Suppressor macrophage treated with lipopolysaccharide for 1 hour (primary cell): ENCODE measurements at places on chromosomes 2 and 18.

GRCh38 chr2:28325567-28326468, 66.8 kb upstream of the FOSL2 start:
- peak; percentile 80 for DNase-seq

DNA sequence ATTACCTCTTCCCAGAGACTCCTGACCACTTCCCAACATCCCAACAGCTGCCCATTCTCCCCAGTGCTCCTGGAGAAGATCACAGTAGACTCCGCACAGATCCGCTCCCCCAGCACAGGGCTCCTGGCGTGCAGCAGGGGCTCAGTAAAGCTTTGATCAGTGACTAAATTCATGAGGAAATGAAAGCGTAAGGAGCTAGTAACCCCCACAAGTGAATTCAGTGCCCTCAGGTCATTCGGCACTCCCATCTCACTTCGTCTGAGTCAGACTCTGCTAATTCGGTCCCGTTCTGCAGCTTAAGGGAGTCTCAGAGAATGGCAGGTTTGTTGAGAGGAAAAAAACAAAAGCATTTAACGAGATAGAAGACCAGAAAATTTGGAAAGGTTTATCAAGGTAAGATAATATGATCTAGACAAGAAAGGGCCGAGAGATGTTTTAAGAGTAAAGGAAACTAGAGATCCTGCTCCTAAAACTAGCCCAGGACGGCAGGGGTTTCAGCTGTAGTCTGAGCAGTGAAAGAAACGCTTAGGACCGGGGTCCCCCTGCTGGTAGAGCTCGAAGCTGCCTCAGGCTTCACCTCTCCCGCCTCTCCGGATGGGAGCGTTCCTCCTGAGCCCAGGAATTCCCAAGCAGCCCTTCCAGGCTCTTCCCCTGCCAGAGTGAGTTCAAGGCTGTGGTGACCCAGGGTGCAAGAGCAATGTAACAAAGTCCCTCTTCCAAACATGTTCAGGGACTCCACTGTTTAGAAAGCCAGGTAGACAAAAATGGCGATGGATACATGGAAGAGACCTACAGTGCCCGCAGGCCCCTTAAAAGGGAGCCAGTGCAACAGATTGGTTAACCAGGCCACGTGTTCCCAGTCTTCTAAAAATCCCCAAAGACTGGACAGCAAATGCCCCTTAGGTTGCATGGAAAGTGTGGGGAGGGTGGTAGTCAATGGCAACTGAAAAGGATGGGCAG, 127.3 kb downstream of the DNER start:
- peak; percentile 90 for DNase-seq

GRCh38 chr2:213266421-213266820, 17.8 kb upstream of the SPAG16 start:
- no peak for DNase-seq

GRCh38 chr2:25228848-25229278, 60.5 kb upstream of the POMC start:
- peak; percentile 86 for DNase-seq

- DNase-seq: peak; percentile 80
Measured at GRCh38 chr2:85601771-85602475, 575 bp downstream of the TMEM150A start.

DNA sequence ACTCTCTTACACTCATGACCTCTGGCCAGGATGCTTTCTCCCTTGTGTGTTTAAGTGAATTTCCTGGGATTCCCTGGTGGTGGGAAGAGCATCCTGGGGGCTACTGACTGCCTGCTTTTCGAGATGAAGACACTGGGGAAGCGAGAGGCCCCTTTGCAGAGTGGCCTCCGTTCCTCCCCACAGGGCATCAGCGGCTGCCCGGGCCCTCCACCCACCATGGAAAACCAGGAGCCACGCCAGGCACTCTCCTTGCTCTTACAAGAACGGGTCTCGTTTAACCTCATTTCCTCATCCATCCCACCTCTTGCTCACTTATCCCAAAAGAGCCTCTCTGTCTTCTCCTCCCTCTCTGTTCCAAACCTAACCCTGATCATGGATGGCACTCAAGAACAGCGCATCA, 17.8 kb downstream of the CHST10 start:
- no peak for DNase-seq

DNA sequence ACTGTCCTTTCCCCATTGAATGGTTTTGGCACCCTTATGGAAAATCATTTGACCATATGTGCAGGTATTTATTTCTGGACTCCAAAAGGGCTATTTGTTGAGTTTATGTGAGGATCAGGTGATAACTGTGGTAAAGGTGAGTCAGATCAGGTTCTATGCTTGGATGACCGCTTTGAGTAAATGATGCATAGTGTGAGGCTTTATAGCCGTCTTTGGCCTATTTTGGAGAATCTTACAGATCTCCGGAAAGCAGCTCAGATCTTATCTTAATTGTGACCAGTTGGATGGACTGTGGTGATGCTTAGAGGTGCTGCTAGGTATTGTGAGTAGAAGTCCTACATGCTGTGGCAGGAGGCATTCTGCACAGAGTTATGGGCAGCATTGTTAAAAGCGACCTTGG, 126.2 kb downstream of the METTL8 start:
- no peak for DNase-seq

DNA sequence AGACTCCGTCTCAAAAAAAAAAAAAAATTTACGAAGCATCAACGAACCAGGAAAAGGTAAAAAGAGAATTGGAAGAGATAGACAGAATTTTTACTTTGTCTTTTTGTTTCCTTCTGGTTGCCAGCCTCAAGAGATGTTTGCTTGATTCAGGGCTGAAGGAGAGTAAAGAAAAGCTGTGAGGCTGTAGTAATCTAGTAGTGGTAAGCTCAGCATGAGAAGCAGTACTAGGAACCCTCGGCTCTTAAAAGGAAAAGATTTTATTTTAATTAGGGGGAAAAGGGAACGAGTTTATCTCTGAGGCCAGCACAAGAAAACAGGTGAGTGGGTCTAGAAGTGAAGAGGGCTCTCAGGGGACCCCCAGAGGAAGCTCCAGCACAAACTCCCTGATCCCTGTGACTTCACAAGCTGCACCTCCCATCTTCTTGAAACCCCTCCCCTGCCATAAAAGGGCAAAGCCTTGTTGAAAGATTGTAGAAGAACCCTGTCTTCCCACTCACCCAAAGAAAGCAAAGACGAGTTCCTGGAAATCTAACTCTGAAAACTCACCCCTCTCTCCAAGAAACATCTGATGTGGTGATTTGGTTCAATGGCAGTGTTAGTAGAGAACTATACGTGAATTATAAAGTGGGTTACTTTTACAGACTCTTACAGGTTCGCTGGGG, 8.6 kb downstream of the RBMS1 start:
- DNase-seq: no peak

DNA sequence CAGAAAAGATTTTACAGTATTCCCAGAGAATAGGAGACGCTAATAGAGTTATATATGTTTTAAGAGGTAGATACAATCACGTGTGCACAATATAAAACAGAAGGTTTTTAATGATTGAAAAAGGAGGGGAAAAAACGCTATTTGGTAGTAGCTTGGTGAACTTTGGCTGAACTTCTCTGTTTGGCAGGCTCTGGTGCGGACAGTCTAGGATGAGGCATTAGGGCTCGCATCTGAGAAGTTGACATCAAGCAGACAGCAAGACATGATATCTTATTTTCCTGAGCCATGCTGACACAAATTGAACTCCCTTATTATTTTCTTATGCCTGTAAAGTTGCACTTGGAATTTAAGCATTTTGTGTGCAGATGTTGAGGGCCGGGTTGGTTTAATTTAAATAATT, 176.6 kb downstream of the EN1 start:
- no peak for DNase-seq

DNA sequence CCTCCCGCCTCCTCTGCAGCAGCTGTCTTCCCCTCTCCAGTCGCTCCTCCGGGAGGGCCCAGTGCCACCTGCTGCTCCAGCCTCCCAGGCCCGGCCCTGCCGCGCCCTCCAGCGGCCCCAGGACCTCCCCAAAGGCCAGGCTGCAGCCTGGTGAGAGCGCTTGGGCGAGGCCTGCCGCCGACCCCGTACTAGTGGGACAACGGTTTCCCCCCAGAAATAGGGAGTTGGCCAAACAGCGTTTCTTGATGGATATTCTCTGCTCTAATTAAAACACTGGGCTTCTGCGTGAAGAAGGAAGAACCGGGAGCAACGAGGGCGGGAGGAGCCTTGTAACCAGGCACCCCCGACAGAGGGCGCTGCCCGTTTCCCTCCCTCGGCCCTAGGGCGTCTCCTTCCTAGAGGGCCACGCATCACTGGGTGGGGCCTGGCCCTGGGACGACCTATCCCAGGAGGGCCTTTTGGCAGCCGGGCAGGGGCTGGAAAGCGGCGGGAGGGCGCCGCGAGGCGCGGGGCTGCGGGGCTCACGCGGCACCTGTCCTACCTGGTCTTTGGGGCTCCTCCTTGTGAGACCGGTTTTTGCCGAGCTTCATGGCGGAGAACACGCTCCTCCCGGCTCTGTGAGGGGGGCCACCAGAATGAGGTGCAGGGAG, 25.4 kb upstream of the OTOF start:
- peak; percentile 82 for DNase-seq

GRCh38 chr2:134459706-134460406, 206.0 kb downstream of the MGAT5 start:
- DNase-seq: no peak

GRCh38 chr2:232479341-232480200, 8.1 kb downstream of the ECEL1 start:
- DNase-seq: no peak

DNA sequence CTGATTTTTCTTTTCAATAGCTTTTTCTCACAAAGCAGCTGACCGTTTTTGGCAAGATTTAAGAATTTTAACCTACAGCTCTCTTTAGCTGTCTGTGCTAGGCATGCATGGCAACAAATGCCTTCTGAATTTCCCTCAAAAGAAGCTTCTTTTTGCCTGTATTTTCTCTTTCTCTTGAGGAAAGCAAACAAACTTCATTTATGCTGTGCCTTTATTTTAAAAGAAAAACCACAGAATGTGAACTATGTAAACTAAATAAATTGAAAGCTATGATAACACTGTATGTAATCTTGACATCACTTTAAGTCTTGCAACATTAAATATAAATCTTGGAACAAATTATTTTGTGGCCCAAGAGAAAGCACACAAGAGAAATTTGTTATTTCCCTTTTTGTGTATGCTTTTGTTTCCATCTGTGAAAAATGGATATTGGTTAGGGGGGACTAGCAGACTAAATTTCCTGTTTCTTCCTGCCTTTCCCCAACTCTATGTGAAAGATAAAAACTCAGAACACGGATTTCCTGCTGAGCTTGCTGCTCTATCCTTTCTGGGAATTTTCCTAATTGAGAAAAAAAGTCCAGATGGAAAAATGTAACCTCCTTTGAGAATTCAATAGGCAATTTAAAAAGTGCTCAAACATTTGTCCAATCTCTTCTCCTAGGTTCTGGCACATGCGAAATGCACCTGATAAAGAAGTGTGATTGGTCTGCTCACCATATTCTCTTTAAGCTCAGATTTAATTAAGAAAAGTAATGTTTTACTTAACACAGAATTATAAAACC, 20.9 kb upstream of the TFPI start:
- DNase-seq: no peak

- no peak for DNase-seq
Measured at GRCh38 chr18:11379660-11380059, 229.7 kb upstream of the SLC35G4 start.

DNA sequence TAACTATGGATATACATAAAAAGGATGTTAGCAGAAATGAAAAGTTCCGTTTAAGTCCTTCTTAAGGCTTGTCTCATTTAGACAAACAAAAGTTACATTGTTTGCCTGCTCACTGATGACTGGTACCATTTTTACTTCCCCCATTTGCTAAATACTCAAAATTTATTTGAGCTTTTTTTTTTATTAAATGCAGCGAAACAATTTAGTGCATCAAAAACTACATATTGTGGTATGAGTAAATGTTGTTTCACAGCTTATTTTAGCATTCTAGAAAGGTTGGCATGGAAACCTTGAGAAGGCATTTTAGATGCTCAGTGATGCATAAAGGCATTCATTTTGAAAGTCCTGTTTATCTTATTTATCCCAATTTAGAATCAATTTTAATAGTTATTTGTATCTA, 100.0 kb downstream of the MAP2 start:
- DNase-seq: no peak

DNA sequence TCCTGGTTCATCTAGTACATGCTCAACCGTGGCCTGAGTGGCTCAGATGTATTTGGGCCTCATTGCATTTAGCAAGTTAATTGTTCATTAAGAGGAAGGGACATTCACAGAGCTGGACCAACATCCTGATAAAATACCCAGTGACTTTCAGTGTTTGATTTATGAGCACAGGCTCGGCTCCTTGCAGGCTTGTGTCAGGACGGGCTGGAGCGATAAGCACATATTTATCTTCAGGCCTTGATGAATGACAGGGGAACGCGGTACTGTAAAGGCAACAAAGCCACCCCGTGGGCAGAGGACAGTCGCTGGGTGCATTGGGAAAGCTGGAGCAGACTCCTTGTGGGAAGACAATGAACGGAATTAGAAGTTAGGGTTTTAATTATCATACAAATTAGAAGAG, 548.6 kb upstream of the HS6ST1 start:
- DNase-seq: no peak

- no peak for DNase-seq
Measured at GRCh38 chr2:122516775-122517174, 761.3 kb downstream of the TSN start.

GRCh38 chr2:109317471-109318095, 188.6 kb downstream of the SH3RF3 start:
- DNase-seq: no peak

DNA sequence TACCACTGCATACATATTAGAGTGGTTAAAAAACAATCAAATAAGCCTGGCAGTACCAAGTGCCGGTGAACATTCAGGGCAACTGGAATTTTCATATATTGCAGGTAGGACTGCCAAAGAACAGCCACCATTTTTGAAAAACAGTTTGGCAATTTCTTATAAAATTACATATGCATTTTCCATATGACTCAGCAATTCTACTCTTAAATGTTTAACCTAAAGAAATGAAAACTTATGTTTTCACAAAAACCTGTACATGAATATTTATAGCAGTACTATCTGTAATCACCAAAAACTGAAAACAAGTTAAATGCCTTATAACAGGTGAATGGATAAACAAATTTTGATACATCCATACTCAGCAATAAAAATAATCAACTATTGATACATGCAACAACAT, 39.9 kb downstream of the CTAGE1 start:
- DNase-seq: no peak

GRCh38 chr2:68458981-68459380, 8.1 kb downstream of the FBXO48 start:
- DNase-seq: no peak

DNA sequence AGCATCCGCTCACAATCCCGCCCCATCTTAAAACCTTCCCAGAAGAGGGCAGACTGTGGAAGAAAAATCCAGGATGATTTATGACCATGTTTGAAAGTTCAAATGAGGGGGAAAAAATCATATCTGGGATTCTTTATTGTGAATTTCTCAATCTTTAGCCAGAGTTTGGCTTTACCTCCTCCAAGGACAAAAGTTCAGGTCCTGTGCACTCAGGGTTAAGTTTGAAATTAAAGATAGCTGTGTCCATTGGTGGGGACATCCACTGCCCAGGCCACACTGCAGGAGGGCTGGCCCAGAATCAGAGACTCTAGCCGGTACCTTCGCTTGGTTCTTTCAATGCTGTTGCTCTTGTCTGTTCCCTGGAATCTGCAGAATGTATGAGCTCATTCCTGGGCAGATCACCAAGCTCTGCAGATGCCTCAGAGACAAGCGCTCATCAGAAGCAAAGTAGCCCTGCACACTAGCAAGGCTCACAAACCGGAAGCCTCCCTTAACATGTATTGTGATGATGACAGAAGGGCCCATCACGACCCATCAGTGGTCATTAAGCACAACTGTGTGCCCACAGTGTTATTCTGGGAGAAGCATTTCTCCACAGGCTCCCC, 375.3 kb upstream of the KLHL29 start:
- DNase-seq: no peak

GRCh38 chr2:230929381-230930148, 4.5 kb upstream of the GPR55 start:
- no peak for DNase-seq

GRCh38 chr2:109500910-109501309, 112.9 kb downstream of the SEPTIN10 start:
- no peak for DNase-seq
